ENCODE measurements at places on chromosomes 11 and 22. TPM values are rescaled to one million over a fixed set of nuclear protein-coding genes. Genes with fewer than 3 reads are reported as not detected.

PNPLA3 gene
- 3.0 TPM for total RNA-seq

TBCEL gene
- total RNA-seq, result 43.4 TPM

ANGPTL5 gene
- total RNA-seq, result 2.4 TPM

SMIM35 gene
- total RNA-seq, result not detected

GAS2 gene
- 0.70 TPM for total RNA-seq

MN1 gene
- 145 TPM for total RNA-seq

TCN1 gene
- total RNA-seq, result not detected

GSTT2 gene
- total RNA-seq, result not detected

FGF3 gene
- 2.5 TPM for total RNA-seq

AQP11 gene
- total RNA-seq, result 0.76 TPM

DSCAML1 gene
- not detected for total RNA-seq

C22orf42 gene
- not detected for total RNA-seq

CRYBA4 gene
- total RNA-seq, result not detected

TMPRSS13 gene
- total RNA-seq, result not detected

YPEL4 gene
- total RNA-seq, result 0.24 TPM

C1QTNF5 gene
- 9.3 TPM for total RNA-seq

BTBD18 gene
- total RNA-seq, result not detected

MS4A15 gene
- not detected for total RNA-seq

ATF4 gene
- total RNA-seq, result 440 TPM

TRIM51 gene
- not detected for total RNA-seq

FAM227A gene
- total RNA-seq, result 3.5 TPM

MAJIN gene
- total RNA-seq, result not detected

FAM111B gene
- total RNA-seq, result 2.7 TPM

CDC42EP1 gene
- total RNA-seq, result 282 TPM

HIC2 gene
- total RNA-seq, result 5.7 TPM

SCUBE2 gene
- total RNA-seq, result 3.3 TPM

WT1 gene
- total RNA-seq, result not detected

PIWIL4 gene
- 1.2 TPM for total RNA-seq

SPCS2 gene
- 155 TPM for total RNA-seq

NFAM1 gene
- not detected for total RNA-seq

SLC22A8 gene
- total RNA-seq, result not detected

YPEL1 gene
- total RNA-seq, result 15.1 TPM

LUZP2 gene
- 2.7 TPM for total RNA-seq

METTL15 gene
- total RNA-seq, result 16.3 TPM

ASCL2 gene
- total RNA-seq, result not detected

GAL3ST1 gene
- total RNA-seq, result 0.21 TPM

SOX6 gene
- 13.4 TPM for total RNA-seq

CSF2RB gene
- not detected for total RNA-seq

CARD18 gene
- not detected for total RNA-seq

OR10D3 gene
- total RNA-seq, result not detected

C11orf86 gene
- not detected for total RNA-seq

OR2D2 gene
- total RNA-seq, result not detected

UCP3 gene
- total RNA-seq, result 1.8 TPM

PNPLA5 gene
- not detected for total RNA-seq

OR6A2 gene
- not detected for total RNA-seq

ZNF215 gene
- total RNA-seq, result 2.7 TPM

PRRG4 gene
- total RNA-seq, result not detected

APOL5 gene
- not detected for total RNA-seq

ACR gene
- not detected for total RNA-seq

TYR gene
- not detected for total RNA-seq

Data from osteocyte (in vitro differentiated cells).